Neural crest cell (in vitro differentiated cells): ENCODE measurements at places on chromosomes 1 and 21.

GRCh38 chr1:16215882-16216753 is 3.7 kb upstream of the ARHGEF19 start:
- H3K4me3 ChIP-seq, result peak overlapping the region; percentile 85
- H3K27me3 ChIP-seq, result peaks cover 48% of the 10 kb centered on the region
- H3K27ac ChIP-seq, result no peak overlapping the region
- H3K36me3 ChIP-seq, result no peaks in the 10 kb centered on the region
- peaks cover 16% of the 10 kb centered on the region for H3K4me1 ChIP-seq

GRCh38 chr1:27779122-27779521 is 6.1 kb downstream of the STX12 start:
- H3K27ac ChIP-seq, result no peak overlapping the region
- H3K4me1 ChIP-seq, result peaks cover under 1% of the 10 kb centered on the region
- no peak for DNase-seq
- H3K4me3 ChIP-seq, result no peak overlapping the region
- no peaks in the 10 kb centered on the region for H3K36me3 ChIP-seq

DNA sequence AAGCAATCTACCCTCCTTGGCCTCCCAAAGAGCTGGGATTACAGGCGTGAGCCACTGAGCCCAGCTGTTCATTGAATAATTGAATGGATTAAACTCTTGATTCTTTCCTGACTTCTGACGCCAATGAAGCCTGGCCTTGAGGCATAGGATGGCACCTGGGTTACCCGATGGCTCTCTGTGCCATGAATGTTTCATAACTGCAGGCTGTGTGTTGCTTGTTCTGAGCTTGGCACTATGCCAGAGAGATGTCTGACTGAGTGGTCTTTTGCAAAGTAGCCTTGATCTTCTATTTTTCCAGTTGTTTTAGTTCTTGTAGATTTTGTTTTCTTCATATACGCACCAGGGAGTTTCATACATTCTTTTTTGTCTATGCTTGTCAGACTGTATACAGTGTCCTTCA is 38.5 kb upstream of the AK4 start:
- DNase-seq, result no peak
- H3K27ac ChIP-seq, result no peak overlapping the region
- no peaks in the 10 kb centered on the region for H3K36me3 ChIP-seq
- H3K27me3 ChIP-seq, result peaks cover 2% of the 10 kb centered on the region

DNA sequence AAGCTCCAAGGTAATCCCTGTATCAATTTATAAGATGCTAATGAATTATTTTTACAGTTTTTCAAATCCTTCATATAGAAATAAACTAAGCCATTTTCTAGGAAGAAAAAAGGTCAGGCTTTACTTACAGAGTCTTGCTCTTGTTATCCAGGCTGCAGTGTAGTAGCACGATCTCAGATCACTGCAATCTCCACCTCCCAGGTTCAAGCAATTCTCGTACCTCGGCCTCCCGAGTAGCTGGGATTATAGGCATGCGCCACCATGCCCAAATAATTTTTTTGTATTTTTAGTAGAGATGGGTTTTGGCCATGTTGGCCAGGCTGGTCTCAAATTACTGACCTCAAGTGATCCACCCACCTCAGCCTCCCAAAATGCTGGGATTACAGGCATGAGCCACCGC is 27.0 kb downstream of the RERE start:
- H3K4me1 ChIP-seq, result peaks cover 3% of the 10 kb centered on the region
- no peaks in the 10 kb centered on the region for H3K36me3 ChIP-seq
- no peak overlapping the region for H3K4me3 ChIP-seq
- H3K27ac ChIP-seq, result no peak overlapping the region

- H3K27me3 ChIP-seq, result no peaks in the 10 kb centered on the region
- H3K4me3 ChIP-seq, result no peak overlapping the region
- DNase-seq, result no peak
- H3K27ac ChIP-seq, result no peak overlapping the region
- peaks cover 15% of the 10 kb centered on the region for H3K4me1 ChIP-seq
Observed at GRCh38 chr1:57013522-57013921, 47.7 kb upstream of the C8B start.

DNA sequence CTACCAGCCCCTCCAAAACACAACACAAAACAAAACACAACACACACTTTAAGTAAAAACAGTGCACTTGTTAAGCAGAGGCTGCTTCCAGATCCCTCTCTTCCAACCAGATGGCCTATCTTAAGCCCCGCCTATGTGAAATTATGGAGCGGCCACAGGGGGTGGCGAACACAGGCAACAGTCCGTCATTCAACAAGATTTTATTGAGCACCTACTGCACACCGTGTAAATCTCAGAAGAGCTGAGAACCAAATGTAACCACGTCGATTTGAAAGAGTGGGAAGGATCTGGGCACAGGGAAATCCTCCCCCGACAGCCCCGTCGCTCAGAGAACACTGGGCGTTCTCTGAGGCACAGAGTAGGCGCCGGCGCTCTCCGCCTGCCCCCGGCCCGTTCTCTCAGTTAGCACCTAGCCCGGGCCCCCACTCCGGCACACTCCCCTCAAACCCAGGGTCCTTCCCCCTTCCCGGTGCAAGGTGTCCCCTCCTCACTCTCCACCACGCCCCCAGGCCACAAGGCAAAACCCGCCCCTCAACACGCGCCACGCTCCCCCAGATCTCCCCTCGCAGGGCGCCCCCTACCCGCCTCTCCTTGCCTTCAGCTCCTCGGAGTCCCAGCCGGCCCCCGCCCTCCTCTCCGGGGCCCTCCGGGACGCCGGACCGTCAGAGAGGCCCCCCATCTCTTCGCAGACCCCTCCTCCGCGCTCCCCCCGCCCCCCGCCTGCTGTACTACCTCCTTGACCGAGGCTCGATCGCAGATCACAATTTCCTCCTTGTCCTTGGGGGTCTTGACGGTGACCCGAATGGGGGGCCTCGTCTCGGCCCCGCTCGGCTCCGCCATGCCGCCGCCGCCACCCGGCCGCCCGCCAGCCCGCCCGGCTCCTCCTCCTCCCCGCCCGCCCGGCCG is 483 bp downstream of the UBQLN4 start:
- H3K4me1 ChIP-seq, result peaks cover 41% of the 10 kb centered on the region
- H3K4me3 ChIP-seq, result peak overlapping the region; percentile 97
- peaks cover 2% of the 10 kb centered on the region for H3K27me3 ChIP-seq
- DNase-seq, result peak; percentile 72
- peak overlapping the region; percentile 96 for H3K27ac ChIP-seq
- peaks cover 2% of the 10 kb centered on the region for H3K36me3 ChIP-seq

DNA sequence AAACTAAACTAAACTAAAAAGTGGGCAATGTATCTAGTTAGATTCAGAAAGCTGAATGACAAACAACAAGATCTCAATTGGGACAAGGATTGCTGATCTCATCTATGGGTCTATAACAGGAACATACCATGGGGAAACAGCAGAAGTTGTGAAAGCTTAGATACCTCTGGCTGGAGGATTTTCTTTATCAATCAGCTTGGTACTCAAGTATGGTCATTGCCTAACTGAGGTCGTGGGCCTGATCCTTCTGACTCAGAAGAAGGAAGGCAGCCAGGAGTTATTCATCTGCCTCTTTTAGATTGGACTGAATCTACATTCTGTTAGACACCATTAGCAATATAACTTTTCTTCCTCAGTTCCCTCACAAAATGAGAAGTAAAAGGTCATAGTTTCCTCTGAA is 39.7 kb downstream of the DNTTIP2 start:
- H3K27me3 ChIP-seq, result peaks cover under 1% of the 10 kb centered on the region
- peaks cover 16% of the 10 kb centered on the region for H3K36me3 ChIP-seq
- H3K4me1 ChIP-seq, result peaks cover 27% of the 10 kb centered on the region
- H3K27ac ChIP-seq, result no peak overlapping the region

DNA sequence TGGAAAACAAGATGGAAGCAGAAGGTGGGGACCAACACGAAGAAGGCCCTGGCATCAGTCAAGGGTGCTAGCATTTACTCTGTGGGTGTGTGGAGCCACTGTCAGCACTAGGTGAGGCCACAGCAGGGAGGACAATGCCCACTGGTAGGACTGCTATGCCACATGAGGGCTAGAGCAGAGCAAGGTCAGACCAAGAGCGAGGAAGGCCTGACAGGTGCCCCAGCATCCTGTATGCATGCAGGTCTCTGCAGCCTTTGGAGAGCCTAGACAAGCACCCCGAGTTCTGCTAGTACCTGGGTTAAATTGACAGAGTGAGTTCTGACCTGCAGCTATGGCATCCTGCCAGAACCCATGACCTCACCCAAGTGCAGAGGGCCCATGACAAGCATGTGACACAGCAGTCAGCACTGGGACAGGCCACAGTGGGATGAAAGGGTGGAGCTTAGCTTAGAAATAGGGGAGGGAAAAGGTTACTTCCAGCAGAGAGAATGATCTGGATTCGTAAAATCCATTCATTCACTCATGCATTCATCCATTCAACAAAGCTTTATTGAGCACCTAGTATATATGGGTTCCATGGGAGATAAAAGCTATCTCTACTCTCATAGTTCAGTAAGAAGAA is 9.0 kb upstream of the CSF1 start:
- peaks cover 9% of the 10 kb centered on the region for H3K4me1 ChIP-seq
- H3K27me3 ChIP-seq, result no peaks in the 10 kb centered on the region
- no peak overlapping the region for H3K4me3 ChIP-seq
- H3K27ac ChIP-seq, result no peak overlapping the region
- no peaks in the 10 kb centered on the region for H3K36me3 ChIP-seq

GRCh38 chr1:35279555-35279904 is 11.0 kb downstream of the ZMYM4 start:
- no peak overlapping the region for H3K4me3 ChIP-seq
- H3K27me3 ChIP-seq, result no peaks in the 10 kb centered on the region
- H3K27ac ChIP-seq, result no peak overlapping the region
- H3K4me1 ChIP-seq, result no peaks in the 10 kb centered on the region
- DNase-seq, result no peak

DNA sequence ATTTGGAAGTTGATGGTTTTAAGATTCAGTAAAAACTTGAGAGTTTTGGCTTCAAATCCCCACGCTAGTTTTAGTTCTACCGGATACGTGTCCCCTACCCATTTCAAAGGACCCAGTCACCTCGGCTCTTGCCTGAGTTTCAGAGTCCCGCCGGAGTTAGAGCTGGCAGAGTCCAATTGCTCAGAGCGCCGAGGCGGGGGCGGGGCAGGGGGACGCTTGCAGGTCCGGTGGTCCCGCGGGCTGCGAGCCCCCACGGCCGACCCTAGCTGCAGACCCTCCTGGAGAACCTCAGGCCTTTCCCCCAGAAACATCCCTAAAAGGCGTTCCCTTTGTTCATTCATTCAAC is 765 bp upstream of the VPS45 start:
- peak overlapping the region; percentile 96 for H3K4me3 ChIP-seq
- H3K27ac ChIP-seq, result peak overlapping the region; percentile 99
- H3K36me3 ChIP-seq, result peaks cover 7% of the 10 kb centered on the region
- peak; percentile 54 for DNase-seq
- H3K4me1 ChIP-seq, result peaks cover 42% of the 10 kb centered on the region

DNA sequence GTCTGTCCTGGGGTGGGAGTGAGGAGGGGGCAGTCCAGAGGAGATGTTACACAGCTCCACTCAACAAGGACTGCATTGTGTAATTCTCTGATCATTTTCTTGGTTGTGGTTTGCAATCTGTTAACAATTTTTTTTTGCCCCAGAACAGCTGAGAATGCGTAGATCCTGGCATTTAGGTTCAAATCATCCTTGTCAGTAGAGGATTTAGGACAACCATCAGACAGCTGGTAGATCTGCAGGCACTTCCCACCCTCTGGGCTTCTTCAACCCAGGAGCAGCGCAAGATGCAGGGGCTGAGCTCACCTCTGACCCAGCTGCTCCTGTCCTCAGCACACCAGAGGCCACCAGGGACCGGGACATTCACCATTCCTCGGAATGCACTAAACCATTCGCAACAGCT is 13.5 kb downstream of the BCAR3 start:
- H3K27me3 ChIP-seq, result no peaks in the 10 kb centered on the region
- H3K27ac ChIP-seq, result peak overlapping the region; percentile 85
- DNase-seq, result no peak
- peak overlapping the region; percentile 18 for H3K4me3 ChIP-seq
- H3K36me3 ChIP-seq, result peaks cover 21% of the 10 kb centered on the region

DNA sequence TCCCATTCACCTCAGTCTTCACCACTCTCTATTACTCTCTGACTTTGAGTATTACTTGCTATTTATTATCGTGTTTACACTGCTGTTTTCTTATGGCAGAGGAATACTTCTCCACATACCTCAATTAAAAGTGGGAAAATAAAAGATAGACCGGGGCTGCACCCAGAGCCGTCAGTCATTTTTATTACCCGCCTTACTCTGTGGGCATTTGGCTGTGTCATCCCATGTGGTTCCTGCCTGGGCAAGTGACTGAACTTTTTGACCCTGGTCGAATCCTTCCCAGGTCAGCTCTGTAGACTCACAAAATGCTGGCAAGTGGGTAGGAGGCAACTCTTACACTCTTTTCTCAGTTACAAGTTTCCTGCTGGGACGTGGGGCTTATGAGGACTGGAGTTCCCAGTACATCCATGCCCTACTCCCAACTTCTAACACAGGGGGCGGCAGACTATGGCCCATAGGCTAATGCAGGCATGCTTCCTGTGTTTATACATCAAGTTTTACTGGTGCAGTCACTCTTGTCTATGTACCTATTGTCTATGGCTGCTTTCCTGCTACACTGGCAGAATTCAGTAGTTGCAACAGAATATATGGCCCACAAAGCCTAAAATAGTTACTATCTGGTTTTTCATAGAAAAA is 69.5 kb upstream of the KCND3 start:
- H3K4me1 ChIP-seq, result peaks cover under 1% of the 10 kb centered on the region
- H3K27ac ChIP-seq, result no peak overlapping the region
- no peak for DNase-seq
- H3K27me3 ChIP-seq, result peaks cover 6% of the 10 kb centered on the region
- H3K4me3 ChIP-seq, result no peak overlapping the region

DNA sequence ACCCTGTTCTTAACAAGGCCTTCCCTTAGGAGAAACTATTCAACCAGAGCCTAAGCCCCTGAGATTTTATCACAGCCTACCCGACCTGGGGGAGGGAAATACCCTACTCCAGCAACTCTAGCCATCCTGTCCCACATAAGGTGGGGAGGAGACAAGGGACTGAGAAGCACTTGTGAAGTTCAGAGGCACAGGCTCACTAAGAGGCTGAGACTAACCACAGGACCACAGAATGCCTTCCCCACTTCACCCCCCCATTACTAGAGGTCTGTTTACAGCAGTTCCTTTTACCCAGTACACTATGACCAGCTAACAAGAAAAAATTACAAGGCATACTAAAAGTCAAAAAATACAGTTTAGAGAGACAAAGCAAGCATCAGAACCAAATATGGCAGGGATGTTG is 86.8 kb downstream of the TEX35 start:
- no peaks in the 10 kb centered on the region for H3K27me3 ChIP-seq
- H3K36me3 ChIP-seq, result no peaks in the 10 kb centered on the region
- no peak overlapping the region for H3K27ac ChIP-seq
- peaks cover 2% of the 10 kb centered on the region for H3K4me1 ChIP-seq
- H3K4me3 ChIP-seq, result no peak overlapping the region
- no peak for DNase-seq

DNA sequence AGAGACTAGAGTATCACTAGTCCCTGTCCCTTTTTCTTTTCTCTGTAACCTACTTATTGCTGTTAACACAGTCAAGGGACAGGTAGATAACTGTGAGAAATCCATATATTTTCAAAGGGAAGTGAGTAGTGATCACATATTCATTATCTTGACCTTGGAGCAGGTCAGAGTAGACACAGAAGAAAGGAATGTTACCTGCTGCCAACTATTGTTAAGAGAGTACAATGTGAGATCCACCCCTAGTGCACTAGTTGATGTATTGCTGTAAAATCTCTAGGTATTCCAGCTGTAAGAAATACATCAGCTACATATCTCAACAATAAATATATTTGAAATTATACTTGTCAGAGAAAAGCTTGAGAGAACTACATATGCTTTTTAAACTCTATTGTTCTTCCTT is 68.7 kb upstream of the ADGRL2 start:
- H3K36me3 ChIP-seq, result no peaks in the 10 kb centered on the region
- H3K4me3 ChIP-seq, result no peak overlapping the region
- no peak overlapping the region for H3K27ac ChIP-seq
- no peaks in the 10 kb centered on the region for H3K27me3 ChIP-seq

- H3K27me3 ChIP-seq, result peaks cover 4% of the 10 kb centered on the region
- no peak overlapping the region for H3K27ac ChIP-seq
- peaks cover 55% of the 10 kb centered on the region for H3K4me1 ChIP-seq
- no peak for DNase-seq
- H3K36me3 ChIP-seq, result peaks cover 31% of the 10 kb centered on the region
- H3K4me3 ChIP-seq, result no peak overlapping the region
Observed at GRCh38 chr1:42935971-42936308, 22.7 kb downstream of the SLC2A1 start.
